NCI-H187 treated with DMSO at 0.1 percent for 48 hours (cell line): ENCODE measurements at places on chromosomes 11 and 22.

DNA sequence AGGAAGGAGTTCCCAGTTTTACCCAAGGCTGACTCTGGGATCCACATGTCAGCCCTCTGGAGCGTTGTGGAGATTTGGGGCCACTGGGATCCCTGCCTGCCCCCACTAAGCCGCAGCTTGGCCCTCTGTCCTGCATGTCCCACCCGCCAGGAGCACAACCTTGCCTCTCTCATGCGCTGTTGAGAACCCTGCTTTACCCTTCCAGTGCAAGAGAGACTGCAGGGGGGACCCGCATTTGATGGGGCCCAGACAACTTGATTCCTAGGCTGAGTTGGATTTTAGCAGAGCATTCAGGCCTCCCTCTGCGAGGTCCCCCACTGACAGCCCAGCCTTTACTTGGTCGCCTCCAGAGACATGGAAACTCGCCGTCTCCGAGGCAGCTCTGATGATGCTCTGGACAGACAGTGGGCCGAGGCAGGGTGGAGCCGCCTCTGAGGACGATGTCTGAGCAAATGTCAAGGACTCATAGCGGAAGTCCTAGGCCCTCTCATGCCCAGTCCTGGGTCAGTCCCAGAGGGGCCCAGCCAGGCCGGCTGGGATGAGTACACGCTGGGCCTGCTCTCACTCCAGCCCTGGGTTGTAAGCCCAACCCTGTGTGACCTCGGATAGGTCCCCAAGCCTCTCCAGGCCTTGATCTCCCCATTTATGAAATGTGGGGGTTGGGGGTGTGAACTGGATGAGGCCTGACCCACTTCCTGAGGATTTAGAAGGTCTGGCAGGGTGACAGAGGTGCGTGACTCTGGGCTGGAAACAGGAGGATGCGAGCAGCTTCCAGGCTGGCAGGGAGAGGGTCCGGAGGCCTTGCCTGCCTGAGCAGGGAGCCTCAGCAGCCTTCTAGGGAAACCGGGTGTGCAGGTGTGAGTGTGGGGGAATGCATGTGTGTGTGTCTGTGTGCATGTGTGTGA, 630 bp downstream of the CD5 start:
- no peak for DNase-seq

- no peak for DNase-seq
These were observed 23.4 kb upstream of the IL10RA start for GRCh38 chr11:117962826-117963225.

DNA sequence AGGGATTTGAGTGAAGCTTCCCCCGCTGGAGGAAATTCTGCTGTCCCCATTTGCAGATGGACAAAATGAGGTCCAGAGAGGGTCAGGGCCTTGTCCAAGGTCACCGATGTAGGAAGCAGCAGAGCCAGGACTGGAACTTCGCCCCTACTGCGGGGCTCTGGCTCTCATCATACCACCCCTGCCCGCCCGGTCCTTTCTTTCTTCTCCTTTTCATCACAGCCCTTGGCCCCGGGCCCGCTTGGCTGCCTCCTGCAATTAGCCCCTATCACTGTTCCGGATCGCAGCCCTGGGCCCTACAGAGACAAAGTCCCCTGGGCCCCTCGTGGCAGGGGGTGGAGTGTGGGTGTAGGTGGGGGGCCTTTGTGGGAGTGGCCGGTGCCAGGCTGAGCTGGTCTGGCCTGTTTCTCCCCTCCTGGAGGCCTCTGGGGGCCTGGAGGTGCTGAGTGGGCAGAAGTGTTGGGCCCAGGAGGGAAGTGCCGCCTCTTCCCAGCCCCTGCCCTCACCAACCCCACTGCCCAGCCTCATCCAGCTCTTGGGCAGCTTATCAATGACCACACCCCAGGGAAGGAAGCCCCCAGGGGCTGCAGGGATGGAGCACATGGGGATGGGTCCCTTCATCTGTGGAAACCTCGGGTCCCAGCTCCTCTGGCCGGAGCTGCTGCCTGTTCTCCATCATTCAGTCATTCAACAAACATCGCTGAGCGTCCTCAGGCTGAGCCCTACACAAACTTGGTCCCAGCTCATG, 3.4 kb downstream of the EMID1 start:
- no peak for DNase-seq

GRCh38 chr11:5626196-5626595, 1.4 kb downstream of the TRIM34 start:
- no peak for DNase-seq

DNA sequence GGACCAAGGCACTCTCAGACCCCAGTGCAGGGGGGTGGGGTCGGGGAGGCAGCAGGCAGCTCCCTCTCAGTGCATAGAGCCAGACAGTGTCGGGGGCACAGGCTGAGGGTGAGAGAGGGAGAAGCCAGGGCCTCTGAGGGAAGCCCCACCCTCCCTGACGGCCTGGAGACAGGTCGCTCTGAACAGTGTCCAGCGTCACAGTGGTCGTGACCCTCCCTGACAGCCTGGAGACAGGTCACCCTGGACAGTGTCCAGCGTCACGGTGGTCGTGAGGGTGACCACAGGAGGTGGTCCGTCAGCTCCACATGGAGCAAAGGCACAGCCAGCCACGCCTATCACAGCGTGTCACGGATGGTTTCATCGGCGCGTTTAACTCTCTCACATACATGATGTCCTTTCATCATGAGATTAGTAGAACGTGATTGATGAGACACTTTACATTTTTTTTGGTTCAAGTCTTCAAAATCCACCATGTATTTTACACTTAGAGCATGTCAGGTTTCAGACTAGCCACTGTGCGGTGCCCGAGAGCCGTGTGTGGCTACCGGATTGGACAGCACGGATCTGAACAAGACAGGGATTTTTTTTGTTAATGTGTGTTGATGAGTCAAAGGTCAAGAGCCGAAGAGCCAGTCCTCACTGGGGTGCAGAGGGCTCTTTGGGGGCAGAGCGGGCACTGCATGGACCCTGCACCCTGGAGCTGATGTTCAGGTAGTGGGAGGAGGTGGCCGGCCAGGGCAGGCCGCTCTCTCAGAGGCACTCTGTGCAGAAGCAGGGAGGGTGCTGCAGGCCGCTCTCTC, 23.9 kb upstream of the PANX2 start:
- no peak for DNase-seq

DNA sequence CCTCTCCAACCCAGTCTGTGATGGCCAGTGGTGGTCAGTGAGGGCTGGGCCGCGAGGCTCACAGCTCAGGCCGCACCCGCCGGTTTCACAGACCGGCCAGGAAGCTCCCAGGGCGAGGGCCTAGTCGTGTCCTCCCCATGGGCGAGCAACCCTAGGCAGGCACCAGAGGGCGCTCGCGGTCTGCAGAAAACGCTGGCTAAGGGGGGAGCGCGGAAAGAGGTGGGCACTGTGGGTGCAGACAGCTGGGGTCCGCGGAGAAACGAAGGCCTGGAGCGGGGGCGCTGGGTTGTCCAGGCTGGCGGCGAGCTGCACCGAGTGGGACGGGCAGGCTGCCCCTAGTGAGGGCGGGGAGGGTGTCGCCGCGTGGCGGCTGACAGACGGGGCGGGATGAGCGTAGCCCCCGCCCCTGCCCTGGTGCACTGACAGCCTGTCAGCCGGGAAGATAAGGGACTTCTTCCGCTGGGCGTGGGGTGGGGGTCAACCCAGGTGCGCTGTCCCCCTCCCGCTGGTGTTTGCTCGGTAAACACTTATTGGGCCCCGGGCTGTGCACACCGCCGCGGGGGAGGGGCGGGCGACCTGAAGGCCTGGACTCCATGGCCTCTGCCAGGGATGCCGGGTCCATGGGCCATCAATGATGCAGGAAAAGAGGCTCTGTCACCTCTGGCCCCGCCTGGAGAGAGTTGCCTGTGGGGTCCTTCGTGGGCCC, 7.5 kb downstream of the GP1BB start:
- no peak for DNase-seq

DNA sequence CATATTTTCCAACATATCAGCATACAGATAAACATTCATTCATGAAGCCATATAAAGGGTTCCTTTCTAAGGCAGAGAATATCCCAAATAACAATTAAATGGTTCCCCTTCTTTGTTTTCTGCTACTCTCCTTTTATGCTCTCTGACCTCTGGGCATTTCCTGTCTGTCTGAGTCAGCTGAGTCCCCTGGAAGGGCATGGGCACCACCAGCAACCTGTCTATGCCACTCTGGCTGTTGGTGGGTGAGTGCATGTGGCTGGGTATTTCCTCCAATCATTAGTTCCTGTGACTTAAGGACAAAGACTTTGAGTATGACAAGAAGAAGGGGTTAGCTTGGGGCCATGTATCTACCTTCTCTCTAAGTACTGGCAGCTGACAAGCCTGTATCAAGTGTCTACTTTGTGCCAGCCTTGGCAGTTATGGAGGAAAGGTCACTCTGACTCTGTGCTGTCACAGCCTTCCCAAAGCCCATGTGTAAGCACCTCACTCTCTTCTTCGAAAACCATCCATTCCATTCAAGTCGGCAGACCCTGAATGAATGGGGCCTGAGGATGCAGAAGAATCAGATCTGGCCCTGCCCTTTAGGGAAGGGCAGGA, 86.3 kb upstream of the PHOX2A start:
- DNase-seq = no peak

DNA sequence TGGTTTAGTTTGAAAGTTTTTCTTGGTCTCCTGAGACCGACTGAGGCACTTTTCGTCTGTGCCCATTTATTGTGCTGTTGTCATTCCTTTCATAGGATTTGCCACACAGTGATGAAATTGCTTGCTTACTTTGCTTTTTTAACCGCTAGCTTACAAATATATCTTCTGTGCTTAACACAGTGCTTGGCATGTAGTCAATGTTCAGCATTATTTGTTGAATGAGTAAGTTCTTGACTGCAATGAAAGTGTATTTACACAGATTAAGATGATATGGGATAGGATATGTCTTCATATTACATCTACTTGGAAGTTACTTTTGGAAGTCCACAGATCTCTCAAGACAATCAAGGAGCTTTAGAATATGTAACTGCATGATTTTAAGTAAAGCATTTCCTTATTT, 91.2 kb downstream of the GRIA4 start:
- DNase-seq = no peak

- no peak for DNase-seq
These were observed 22.9 kb upstream of the CARD18 start for GRCh38 chr11:105162506-105162905.
